Stromal cell of bone marrow (primary cell): ENCODE measurements at places on chromosomes 12 and 14.

DNA sequence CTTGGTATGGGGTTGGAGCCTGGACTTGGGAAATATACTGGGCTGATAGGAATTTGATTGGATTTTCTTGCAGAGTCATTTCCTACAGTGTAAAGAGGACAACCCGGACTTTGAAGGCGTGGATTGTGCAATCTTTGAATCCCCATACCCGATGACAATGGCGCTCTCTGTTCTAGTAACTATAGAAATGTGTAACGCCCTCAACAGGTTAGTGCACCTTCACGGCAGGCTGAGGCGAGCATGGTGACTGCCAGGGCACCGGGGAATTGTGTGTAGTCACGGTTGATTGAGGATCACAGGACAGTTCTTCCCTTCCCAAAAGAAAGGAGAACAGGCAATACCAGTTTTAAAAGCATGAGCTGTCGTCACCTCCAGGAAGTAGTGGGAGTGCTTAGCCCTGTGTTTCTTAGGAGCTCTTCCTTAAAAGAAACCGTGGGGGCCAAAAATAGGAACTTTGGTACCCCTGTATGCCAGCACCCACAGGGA lies 58.3 kb downstream of the ANAPC7 start:
- DNase-seq = no peak

DNA sequence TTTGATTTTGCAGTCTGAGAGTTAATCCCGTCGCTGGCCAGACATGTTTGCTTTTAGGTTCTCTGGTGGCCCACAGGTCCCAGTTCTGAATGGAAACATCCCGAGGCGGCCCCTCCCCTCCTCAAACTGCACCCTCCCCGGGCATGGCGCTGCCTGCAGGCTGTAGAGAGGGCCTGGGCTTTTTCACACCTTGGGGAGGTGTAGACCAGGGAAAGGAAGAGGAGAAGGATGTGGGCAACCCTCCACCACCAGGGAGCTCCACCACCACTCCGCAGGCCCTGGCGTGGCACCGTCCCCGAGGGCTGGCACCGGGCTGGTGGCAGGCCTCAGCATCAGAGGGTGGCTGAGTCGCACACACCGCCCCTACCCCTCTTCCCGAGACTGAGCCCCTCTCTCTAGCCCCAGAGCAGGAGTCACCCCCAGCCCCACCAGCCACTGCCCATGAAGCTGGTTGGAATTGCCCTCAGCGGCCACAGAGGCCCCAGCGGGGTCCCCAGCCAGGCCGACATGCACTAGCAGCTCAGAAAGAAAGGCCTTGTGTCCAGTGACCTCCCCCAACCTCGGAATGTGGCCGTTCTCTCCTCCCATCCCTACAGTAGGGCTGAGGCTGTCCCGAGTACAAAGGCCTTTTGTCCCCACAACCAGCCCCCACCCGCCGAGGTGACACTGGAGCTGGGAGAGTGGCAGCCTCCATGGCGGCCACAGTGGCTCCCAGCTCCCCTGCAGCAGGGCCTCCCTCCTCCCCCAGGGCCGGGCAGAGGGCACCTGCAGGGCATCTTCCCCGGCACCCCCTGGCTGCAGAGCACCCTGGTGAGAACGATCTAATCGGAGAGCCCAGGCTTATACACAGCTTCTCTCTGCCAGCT lies 23.5 kb upstream of the INF2 start:
- DNase-seq = no peak

GRCh38 chr14:90717916-90718315 lies 98.3 kb downstream of the TTC7B start:
- DNase-seq = no peak

DNA sequence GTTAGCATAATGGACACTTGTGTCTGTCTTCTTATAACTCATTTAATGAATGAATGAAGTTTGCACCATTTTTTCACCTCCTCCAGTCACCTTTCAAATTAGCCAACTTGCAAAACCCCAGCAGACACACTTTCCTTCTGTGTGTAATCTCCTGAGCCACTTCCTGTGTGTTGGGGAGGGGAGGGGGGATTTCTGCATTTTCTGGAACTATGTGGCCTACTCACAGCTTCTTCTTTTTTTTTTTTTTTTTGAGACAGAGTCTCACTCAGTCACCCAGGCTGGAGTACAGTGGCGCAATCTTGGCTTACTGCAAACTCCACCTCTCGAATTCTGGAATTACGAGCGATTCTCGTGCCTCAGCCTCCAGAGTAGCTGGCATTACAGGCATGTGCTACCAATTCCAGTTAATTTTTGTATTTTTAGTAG lies 4.1 kb upstream of the SERPINA1 start:
- peak; percentile 31 for DNase-seq

DNA sequence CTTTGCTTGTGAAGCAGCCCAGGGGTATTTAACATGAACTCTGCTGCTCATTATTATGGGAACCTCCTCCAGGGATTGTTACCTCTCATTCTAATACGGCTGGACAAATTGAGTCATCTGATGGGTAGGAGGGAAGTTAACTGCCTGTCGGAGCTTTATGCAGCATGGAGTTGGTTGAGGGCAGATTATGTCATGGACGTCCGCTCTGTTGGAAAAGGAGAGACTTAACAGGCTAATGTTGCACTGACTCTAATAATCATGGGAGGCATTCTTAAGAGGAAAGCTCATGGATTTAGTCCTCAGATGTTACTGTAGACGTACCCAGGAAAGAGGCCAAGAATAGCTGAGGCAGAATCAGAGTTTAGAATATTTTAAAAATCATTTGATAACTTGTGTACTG lies 9.9 kb downstream of the POP5 start:
- DNase-seq = no peak

DNA sequence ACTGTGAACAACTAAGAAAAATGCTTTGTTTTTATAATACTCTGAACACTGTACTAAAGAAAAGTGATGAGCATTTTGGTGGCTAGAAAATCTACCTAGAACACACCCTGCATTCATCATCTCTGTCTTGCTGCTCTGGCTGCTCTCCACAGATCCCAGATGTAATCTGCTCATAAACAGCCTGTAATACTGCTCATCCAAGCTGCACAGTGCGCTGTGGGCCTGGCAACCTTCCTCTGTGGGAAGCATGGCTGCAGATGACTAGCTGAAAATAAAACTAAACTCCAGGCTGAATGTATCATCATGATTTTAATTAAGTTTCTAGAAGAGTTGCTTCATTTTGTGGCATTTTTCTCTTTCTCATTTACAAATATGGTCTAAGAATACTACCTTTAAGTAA lies 200.7 kb downstream of the SLC2A13 start:
- peak; percentile 77 for DNase-seq

GRCh38 chr12:116577154-116577561 lies 18.0 kb downstream of the MAP1LC3B2 start:
- DNase-seq = no peak

GRCh38 chr14:103442288-103442687 lies 57.1 kb downstream of the MARK3 start:
- no peak for DNase-seq

- no peak for DNase-seq
These were observed 3.4 kb upstream of the MYRFL start for GRCh38 chr12:69821456-69822159.

- DNase-seq = no peak
These were observed 267.1 kb upstream of the FOXN3 start for GRCh38 chr14:89684139-89684538.

- DNase-seq = no peak
These were observed 8.8 kb downstream of the TMEM263 start for GRCh38 chr12:106964526-106964925.

DNA sequence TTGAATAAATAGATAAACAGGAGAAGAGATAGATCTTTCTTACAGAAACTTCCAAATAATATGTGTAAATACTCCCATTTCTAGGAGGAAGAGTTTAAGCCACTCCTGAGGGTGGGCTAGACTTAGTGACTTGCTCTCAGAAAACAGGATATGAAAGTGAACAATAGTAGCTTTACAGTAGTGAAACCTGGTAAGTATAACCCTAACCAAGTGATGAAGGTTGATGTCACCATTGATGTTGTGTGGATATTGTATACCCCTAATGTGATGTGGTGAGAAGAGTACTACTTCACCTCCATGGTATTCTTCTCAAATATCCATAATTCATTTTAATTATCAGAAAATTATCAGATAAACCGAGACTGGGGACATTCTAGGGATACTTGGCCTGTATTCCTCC lies 20.9 kb downstream of the AKAP6 start:
- no peak for DNase-seq

- peak; percentile 96 for DNase-seq
These were observed 172.2 kb downstream of the SNAPC1 start for GRCh38 chr14:61934385-61934784.

GRCh38 chr14:75439989-75440388 lies 12.2 kb downstream of the JDP2 start:
- no peak for DNase-seq

DNA sequence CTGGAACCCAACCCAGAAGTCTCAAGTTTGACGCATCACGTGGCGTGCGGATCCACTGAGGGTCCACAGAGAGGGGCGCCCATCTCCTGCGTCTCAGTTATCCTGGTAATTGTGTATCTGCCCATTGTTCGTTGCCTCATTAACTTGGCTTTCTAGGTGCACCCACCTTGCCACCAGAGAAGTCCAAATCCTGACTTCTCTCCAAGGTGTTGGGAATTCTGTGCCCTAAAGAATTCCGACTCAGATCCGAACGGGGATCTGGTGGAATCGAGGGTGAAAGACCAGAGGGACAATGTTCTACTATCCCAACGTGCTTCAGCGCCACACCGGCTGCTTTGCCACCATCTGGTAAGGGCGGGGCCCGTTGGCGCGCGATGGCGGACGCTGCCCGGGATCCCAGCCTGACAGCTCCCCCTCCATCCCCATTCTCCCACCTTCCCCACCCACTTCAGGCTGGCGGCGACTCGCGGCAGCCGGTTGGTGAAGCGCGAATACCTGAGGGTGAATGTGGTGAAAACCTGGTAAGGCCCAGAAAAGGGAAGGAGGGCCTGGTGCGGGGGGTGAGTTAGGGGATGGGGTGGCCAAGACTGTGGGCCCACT lies 481 bp downstream of the REC8 start:
- DNase-seq = no peak

DNA sequence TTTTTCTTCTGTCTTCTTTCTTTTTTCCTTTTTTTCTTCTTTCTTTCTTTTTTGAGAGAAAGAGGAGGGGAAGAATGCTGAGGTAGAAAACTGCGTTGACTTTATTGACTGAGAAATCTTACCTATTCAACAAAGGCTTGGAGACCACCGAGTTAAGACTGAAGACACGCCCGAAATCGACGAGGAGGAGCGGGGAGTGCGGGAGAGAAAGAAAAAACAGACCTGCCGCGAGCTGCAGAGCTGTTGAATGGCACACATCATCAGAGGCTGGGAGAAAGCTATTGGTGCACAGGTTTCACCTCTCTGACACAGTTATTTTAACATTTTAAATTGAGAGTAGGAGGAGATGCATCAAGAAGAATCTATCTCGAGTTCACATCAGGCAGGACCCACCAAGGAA lies 5.1 kb downstream of the ASCL1 start:
- DNase-seq = no peak

DNA sequence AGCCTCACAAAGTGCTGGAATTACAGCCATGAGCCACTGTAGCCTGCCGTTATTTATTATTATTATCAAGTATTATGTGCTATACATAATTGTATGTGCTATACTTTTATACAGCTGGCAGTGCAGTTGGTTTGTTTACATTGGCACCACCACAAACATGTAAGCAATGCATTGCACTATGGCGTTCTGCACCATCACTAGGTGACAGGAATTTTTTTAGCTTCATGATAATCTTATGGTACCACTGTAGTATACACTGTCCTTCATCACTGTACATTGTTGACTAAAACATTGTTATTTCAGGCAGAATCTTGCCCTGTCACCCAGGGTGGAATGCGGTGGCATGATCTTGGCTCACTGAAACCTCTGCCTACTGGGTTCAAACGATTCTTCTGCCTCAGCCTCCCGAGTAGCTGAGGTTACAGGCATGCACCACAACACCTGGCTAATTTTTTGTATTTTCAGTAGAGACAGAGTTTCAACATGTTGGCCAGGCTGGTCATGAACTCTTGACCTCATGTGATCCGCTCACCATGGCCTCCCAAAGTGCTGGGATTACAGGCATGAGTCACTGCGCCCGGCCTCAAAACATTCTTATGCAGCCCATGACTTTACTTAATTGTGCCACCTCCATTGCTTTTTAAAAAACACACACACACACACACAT lies 17.1 kb downstream of the MRPL42 start:
- DNase-seq = peak; percentile 13

GRCh38 chr12:124370851-124371250 lies 76.0 kb downstream of the RFLNA start:
- no peak for DNase-seq
